ENCODE measurements at places on chromosomes 11 and 22. TPM values are rescaled to one million over a fixed set of nuclear protein-coding genes. Genes with fewer than 3 reads are reported as not detected.
A peak's percentile ranks its signal among the peaks of the same experiment; 100 is the strongest.

Gene PAMR1
- not detected for total RNA-seq

Gene CABP4
- not detected for total RNA-seq

Gene ROBO4
- total RNA-seq: not detected

DNA sequence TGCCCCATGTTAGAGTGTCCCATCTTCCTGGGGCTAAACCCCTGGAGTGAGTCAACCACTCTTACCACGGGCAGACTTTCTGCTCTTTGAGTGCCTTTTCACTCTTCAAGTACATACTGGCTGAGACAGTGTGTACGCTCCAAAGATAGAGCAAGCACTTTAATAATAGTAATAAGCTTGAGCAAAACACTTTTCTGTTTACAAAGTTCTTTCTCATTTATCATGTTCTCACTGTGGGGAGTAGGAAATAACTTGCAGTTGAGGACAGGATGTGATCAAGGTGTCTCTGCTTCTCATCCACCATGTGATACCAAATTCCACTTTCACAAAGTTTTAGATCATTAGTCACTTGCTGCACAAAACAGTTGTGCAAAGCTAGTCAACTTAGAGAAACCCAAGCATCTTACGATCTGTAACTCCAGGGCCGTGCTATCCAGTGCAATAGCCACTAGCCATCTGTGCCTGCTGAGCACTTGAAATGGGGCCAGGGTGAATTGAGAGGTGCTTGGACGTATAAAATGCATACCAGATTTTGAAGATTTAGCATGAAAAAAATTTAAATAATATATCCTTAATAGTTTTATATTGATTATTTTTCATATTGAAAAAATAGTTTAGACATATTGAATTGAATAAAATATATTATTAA lies 135.3 kb downstream of the KIF18A start:
- no peak for DNase-seq

DNA sequence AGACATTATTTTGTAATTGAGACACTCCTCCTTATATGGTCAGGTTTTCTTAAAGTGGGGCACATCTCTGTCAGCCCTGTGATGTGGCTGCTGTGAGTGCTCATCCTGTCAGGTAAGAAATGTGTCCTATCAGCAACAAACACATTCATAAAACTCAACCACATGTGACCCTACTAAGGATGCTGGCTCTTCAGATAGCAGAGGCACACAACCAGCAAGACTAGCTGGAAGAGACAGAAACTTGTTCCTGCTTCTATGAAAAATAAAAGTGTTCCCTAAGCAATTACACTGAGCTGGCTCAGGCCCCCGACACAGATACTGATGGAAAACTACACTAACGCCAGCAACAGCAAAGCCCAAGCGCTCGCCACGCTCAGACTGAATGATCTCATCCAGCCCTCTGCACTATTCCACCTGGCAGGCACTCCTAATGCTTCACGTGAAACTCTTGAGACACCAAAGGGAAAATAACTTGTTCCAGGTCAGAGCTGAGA lies 49.8 kb upstream of the CYP2D6 start:
- DNase-seq: no peak

DNA sequence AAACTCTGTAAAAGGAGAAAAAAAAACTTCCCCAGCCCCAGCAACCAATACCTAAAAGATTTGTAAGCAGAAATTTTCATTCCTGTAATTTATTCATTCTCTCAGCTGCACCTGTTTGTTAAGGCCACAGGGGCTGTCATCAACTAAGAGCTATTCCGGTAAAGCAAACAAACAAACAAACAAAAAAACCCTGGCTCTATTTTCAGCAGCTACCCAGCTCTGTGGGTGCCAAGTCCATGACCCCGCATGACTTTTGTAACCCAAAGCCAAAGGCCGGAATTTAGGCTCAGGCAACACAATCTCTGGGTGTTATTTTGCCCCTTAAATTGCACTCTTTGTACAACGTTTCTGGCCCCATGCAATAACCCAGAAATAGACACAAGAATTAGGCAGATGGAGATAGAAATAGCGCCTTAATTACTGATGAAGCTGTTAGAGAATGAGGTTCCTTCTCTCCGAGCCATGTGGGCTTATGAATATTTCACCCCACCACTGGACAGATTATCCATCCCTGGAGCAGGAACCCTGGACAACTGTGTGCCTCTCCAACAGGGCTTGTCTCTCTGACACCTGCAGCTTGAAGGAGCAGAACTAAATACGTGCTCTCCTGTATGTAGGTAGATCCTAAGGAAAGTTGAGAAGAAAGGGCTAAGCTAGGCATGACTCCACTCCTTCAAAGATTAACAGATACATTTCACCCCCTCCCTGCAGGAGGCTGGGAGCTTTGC lies 29.4 kb downstream of the APOL6 start:
- no peak for DNase-seq

DNA sequence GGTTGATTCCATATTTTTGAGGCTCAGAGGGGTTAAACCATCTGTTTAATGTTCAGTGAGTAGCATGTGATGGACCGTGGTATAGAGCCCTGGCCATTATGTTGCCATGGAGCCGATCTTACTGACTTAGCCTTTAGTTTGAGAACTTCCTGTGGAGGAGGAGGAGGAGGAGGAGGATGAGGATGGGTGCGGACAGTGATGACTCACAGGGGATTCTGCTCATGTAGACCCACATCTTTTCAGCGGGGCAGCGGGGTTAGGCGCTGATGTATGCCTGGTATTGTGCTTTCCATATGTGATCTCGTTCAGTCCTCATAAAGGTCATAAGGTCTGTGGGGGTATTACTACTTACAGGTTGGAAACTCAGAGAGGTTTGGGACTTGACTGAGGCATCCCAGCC lies 13.9 kb downstream of the STX3 start:
- DNase-seq: no peak

GRCh38 chr11:3675971-3676370 lies 4.8 kb upstream of the CHRNA10 start:
- DNase-seq: peak; percentile 57

DNA sequence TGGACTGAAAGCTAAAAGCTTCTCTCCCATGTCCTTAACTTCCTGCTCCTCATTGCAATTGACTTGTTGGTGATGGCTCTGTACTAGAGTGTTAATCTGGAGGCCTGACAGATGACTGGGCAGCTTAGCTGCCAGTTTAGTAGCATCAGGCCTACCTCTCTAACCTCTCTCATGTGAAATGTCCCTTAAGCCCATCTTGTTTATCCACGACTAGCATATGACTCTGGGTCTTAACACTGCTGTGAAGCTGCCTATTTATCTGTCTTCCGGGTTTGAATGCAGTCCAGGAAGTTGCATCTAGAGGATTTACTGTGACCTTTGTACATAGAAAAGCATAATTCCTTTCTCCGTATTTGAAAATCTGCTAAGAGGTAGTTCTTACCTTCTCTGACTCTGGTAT lies 85.3 kb upstream of the HORMAD2 start:
- DNase-seq: peak; percentile 23

GRCh38 chr11:64742087-64742888 lies 1.7 kb downstream of the RASGRP2 start:
- DNase-seq: no peak

- DNase-seq: no peak
Observed at GRCh38 chr11:82883853-82884252, 16.4 kb downstream of the PRCP start.
